A549 treated with CpdA at 1 μM for 4 hours (cell line): ENCODE measurements at places on chromosomes 3 and 15. TPM values are rescaled to one million over a fixed set of nuclear protein-coding genes. Genes with fewer than 3 reads are reported as not detected.

The SH3GL3 gene
- total RNA-seq: 0.50 to 0.96 TPM (median 0.76 TPM) in 5 replicates

The BNC1 gene
- 0.29 to 0.52 TPM (median 0.50 TPM) in 5 replicates for total RNA-seq

The HYAL1 gene
- total RNA-seq: 0.31 to 0.48 TPM (median 0.38 TPM) in 5 replicates

The LDHAL6B gene
- total RNA-seq: not detected in 5 replicates
